ENCODE measurements at places on chromosomes 7 and 10.

DNA sequence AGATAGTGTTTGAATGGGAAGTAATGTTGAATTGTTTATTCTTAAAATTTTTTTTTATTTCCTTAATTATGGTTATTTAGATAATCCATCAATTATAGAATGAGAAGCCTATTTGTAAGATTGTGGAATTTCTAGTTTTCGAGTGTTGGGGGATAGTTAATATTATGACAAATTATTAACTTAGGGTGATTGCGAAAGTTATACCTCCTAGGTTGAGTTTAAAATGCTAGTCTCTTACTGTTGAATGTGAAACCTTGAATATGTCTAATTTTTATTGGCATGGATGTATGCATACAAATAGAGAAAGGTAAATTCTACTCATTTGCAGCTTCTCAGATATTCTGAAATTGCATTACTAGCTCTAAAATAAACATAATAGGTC lies 43.2 kb downstream of the BICC1 start:
- no peak for DNase-seq

DNA sequence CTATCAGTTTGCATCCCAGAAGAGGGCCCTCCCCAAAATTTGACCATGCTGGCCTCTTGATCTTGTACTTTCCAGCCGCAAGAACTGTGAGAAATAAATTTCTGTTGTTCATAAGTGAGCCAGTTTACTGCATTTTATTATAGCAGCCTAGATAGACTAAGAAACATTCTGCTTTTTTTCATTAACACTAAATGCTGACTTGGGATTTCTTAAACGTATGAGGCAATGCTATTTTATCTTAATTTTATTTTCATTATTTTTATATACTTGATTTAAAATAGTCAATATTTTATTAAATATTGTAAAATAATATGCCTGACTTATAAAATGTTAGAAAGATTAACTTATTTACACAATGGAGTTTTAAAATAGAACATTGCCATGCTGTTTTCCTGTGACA lies 341.8 kb upstream of the CNTNAP2 start:
- no peak for DNase-seq

DNA sequence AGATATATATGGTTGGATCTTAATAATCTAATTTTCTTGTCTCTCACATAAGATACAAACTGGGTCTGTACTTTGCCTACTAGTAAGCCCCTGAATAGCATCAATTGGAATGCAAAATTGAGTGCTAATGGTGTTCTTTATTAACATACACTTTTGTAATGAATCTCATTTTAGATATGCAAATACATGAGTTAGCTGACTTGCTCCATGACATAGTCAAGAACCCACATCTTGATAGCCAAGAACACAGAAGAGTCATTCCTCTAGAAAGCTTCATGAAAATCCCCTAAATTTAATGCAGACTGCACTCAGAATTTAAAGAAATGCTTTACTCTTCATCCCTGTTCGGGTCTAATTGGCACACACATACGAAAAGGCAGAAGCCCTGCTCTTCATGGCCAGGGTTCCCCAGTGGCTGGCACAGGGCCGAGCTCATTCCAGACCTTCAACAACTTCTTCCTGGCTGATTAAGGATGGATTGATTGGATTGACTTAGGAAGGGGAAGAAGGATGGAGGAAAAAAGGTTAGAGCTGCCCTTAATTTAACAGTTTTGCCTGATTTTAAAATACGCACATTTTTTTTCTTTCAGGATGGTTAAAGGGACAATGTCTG lies 431.1 kb upstream of the KLF6 start:
- DNase-seq: no peak

DNA sequence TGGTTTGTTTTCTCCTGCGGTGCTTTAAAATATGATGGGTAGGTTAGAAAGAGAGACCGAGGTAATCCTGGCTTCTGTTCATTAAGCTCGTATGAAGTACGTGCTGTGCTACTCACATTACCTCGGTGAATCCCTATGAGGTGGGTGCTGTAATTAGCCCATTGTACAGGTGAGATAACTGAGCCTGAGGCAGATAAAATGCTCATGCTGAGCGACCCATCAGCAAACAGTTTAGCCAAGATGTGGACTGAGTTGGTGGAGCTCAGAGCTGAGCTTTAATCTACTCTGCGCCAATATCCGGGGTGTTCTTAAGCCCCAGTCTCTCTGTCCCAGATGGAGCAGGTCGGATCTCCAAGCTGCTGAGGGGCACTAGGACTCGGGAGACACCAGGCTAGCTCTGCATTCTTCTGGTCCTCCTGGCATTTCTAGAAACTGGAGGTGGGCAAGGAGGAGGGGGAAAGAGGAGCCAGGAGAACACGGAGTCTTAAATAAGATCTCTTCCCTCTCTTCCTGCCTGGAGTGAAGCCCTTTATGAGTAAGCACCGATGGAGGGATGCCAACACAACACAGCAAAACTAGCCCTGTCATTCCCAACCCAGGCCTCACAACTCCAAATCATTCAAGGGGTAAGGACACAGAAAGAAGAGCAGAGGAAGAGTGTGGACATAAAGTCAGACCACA lies 458.5 kb downstream of the KCNMA1 start:
- no peak for DNase-seq

- no peak for DNase-seq
Measured at GRCh38 chr7:30829471-30829870, 58.3 kb downstream of the MINDY4 start.

- DNase-seq: no peak
Measured at GRCh38 chr10:12287772-12288171, 61.6 kb upstream of the CAMK1D start.

GRCh38 chr10:59109826-59110225 lies 66.6 kb upstream of the PHYHIPL start:
- DNase-seq: no peak

DNA sequence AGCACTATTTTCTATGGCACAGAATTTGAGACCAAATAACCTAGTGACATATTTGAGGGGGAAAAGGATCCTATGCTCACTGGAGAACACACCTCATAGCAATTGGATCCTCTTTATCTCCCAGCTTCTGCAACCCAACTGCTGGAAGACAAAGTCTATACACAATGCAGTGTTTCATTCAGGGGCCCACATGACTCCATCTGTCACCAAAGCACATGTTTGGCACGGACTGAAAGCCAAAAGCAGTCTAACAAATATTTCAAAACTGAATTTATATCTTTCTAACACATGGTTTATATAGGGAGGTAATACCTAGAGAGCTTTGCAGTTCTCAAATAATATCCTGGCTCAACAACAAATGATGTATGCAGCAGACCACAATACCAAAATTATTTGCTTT lies 39.2 kb downstream of the ADAM12 start:
- no peak for DNase-seq

GRCh38 chr10:47027108-47027783 lies 116.0 kb downstream of the PTPN20 start:
- DNase-seq: no peak

DNA sequence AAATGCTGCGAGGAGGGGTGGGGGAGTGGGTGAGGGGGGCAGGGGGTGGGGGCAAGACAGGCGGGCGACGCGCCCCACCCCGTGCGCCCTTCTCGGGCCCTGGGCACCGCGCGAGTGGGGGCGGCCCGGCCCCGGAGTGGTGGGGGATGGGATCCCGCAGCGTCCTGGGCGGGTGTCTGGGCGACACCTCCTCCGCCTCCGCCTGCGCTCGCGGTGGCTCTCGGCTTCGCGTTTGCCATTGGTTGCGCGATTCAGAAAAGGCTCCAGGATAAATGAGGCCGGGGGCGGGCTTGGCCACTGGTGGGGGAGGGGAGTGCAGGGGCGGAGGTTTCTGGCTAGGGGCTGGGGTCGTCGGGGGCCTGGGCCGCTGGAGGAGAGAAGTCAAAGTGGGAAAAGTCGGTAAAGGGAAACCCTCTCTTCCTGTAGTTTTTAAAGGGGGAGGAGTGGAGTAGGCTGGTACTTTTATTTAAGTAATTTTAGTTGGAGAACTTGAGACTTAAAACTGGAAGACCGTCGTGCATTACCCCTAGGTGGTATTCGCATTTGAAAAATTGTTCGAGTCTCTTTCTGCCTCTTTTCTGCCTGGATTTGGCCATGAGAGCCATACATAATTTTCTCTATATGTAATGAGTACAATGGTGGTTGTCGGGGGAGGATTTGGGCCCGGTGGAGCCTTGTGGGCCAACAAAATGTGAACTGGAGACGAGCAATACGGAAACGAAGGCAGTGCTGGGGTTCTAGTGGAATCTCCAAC lies 992 bp upstream of the IGF2BP3 start:
- DNase-seq: peak; percentile 66
